Trophoblast cell (in vitro differentiated cells and primary cell): ENCODE measurements at places on chromosomes 5 and 9.

GRCh38 chr5:157732596-157733262 is 1.5 kb downstream of the THG1L start:
- DNase-seq, result no peak

- DNase-seq, result peak; percentile 91
Observed at GRCh38 chr5:66595756-66596635, at the start of gene MAST4. Gene MAST4, plus strand, starts transcription at chr5:66596393. Its CDS starts 263 bp downstream, at chr5:66596656.

DNA sequence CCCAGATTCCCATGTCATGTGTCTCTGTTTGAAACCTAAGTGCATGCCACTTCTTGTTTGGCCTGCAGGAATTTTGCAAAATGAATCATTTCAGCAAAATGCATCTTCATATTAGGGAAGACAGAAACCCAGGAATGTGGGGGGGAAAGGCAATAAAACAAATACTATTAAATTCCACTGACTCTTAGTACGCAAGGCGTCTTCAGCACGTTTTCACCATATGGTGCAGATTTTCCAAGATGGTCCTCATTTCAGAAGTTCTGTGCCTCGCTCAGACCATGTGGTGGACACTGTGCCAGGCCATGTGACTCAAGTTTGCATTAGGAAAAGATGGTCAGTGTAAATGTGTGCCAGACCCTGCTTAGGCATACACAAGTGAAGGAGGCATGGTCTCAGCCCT is 184.0 kb downstream of the ACTL7B start:
- no peak for DNase-seq

GRCh38 chr9:134721344-134721743 is 79.7 kb downstream of the COL5A1 start:
- DNase-seq, result peak; percentile 34

- DNase-seq, result no peak
Observed at GRCh38 chr9:78542491-78543181, 245.7 kb downstream of the PSAT1 start.

DNA sequence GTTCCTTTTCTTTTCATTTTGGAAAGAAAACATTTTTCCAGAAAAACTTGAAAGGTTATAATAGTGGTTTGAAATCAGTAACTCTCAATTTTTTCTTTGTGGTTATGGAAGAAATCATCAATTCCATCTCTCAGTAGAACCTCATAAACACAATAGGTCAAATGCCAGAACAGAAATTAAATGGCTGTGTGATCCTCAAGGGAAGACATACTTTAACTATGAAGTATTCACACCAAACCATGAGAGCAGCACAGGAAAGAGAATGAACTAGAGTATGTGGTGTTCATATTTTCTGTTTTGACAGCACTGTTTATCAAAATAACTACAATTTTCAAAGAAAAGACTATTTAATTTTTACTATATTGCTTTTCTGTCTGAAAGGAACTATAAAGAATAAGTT is 29.7 kb upstream of the EFNA5 start:
- DNase-seq, result no peak

DNA sequence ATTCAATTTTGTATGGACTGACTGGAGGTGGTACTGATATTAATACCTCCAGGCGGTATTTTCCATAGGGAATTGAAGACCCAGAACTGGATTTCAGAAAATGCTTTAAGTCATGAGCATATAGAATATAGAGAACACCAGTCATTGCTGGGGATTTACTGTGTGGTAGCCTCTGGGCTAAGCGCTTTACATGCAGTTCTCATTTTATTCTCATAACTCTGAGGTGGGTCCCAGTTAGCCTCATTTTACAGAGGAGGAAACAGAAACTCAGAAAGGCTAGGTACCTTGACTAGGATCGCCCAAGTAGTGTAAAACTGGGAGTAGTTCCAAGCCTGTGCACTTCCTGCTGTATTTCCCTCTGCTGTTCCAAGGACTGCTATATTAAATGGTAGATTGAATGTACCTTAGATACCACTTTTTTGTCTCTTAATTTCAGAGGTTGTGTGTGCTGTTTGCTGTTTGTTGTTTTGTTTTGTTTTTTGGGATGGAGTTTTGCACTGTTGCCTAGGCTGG is 13.8 kb downstream of the SLC44A1 start:
- DNase-seq, result no peak

DNA sequence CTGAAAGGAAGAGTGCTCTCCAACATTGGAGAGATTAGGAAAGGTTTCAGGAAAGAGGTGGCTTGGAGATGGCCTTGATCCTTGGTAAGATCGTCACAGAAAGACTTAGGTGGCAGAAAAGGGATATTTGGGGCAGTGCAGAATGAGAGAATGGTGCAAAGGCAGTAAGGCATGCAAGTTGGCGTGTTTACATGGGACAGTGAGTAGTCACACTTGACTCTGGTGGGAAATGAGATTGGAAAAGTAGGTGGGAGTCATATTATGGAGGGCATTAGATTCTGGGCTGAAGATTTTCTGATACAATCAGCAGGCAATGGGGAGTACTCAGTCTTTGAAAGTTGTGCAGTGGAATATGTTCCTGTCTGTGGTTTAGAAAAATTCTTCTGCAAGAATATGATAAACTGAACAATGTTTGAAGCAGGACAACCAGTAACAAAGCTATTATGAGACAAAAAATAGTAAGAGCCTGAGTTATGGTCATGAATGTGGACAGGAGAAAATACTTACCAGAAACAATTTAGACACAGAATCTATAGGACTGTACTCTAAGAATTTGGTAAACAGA is 76.2 kb upstream of the ANKRD55 start:
- DNase-seq, result no peak

DNA sequence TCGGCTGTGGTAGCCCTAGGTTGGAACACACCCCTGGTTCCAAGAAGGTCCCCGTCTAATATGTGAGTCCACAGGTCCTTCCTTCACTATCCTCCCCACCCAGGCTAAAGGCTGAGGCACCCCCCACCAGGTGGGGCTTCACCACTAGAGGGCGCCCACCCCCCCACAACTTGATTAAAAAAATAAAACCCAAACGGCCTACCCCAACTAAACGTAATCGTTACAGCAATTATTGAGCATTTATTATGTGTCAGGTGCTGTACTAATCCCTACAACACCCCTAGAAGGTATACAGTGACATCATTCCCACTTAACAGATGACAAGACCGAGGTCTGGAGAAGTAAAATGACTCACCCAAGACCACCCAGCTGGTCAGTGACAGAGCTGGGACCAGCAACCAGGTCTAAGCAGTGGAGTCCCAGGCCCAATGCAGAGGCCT is 65.0 kb downstream of the FGF18 start:
- peak; percentile 51 for DNase-seq

DNA sequence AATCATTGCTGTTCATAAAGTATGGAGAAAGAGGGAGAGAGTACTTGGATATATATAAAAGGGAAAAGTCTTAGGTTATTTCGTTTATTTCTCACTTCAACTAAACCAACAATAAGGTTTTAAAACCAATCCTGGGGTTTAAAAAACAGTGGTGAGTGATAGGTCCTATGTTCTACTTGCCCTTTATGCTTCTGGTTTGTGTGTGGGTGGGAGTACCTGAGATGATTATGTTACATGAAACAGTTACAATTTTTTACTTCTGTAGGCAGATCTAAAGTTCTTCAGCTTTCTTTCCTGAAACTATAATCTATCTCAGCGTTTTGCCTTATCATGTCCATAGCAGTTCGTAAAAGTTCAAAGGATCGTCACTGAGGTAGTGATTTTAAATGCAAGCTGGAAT is 49.2 kb downstream of the STX17 start:
- no peak for DNase-seq

DNA sequence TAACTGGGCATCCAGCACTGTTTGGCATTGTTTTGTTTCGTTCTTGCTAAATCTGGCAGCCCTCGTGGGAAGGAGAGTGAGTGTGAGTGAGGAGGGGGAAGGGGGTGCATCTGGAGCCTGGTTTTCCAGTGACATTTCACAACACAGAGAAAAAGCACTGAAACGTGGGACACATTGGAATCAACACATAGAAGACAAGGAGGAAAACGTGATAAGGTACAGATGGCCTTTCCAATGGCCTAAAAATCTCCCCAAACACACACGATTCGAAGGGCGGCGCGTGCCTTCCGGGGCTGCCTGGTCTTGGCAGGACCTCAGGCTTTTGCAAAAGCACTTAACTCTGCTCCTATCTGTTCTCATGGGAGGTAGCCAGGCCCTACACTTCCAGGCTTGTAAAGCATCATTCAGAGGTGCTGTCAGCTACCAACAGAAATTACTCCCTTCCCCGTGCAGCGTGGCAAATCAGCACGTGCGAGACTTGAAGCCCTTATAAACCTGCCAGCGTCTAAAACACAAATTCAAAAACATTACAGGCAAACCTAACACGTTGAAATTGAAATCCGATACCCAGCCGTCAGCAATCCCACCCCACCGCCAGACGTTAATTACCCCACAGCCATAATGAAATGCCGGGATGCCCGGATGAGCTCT is 129.4 kb downstream of the OLFM1 start:
- no peak for DNase-seq
